Thoracic aorta (tissue), 2 donors: ENCODE measurements at places on chromosomes 7 and 10.

- H3K36me3 ChIP-seq = no peaks in the 10 kb centered on the region
- H3K4me3 ChIP-seq = no peak overlapping the region
- H3K27ac ChIP-seq = no peak overlapping the region
These were observed 22.7 kb upstream of the TCTN3 start for GRCh38 chr10:95716466-95716865.

DNA sequence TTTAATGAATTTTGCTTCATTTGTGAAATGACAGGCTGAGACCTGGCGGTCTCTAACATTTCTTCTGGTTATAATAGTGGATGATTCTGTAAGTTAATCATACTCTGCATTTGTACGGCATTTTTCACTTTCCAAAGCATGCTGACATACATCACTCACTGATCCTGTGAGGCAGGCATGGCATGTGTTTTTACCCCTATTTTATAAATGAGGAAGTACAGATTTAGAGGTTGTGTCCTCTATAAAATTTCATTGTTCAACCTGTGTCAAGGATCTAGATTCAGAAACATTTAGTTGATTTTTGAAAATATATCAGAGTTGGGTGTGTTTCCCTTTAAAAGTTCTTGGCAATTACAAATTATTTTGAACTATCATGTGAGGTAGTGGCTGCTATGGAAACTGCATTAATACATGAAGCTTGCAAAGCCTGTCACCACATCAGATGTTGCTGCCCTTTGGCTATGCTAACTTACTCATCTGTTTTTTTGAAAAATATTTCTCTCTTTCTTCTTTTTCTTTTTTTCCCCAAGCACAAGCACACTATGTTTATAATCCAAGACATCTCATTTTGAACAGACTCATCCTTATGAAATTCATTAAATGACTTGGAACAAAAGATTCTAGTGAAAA is 172.7 kb downstream of the GNAI1 start:
- peaks cover 19% of the 10 kb centered on the region for H3K4me1 ChIP-seq
- H3K36me3 ChIP-seq = no peaks in the 10 kb centered on the region
- H3K4me3 ChIP-seq = no peak overlapping the region
- H3K27ac ChIP-seq = no peak overlapping the region
- DNase-seq = no peak

- H3K4me3 ChIP-seq = no peak overlapping the region
- no peaks in the 10 kb centered on the region for H3K4me1 ChIP-seq
- DNase-seq = no peak
- no peak overlapping the region for H3K27ac ChIP-seq
- no peaks in the 10 kb centered on the region for H3K27me3 ChIP-seq
These were observed 458.6 kb downstream of the INHBA start for GRCh38 chr7:41244246-41244645.

GRCh38 chr10:117004227-117005025 is 561 bp downstream of the SHTN1 start:
- H3K27me3 ChIP-seq = no peaks in the 10 kb centered on the region
- no peak for DNase-seq
- H3K27ac ChIP-seq = peak overlapping the region; percentile 65
- H3K4me1 ChIP-seq = peaks cover 3% of the 10 kb centered on the region

DNA sequence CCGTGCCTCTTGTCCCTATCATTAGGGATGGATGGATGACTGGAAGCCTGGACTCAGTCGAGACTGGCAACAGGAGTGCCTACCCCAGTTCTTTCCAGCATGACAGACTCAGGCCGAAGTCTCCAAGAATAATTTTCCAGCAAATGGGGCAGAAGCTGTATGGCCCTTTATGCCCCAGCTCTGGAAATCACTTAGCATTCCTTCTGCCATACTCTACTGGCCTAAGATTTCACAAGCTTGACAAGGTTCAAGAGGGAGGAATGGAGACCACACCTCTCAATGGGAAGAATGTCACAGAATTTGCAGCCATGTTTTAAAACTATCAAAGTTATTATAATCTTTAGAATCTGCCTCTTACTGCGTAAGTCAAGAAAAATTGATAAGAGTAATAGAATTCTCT is 39.0 kb upstream of the RTKN2 start:
- H3K27ac ChIP-seq = no peak overlapping the region
- no peaks in the 10 kb centered on the region for H3K4me1 ChIP-seq
- no peak for DNase-seq
- H3K4me3 ChIP-seq = no peak overlapping the region
- no peaks in the 10 kb centered on the region for H3K36me3 ChIP-seq

DNA sequence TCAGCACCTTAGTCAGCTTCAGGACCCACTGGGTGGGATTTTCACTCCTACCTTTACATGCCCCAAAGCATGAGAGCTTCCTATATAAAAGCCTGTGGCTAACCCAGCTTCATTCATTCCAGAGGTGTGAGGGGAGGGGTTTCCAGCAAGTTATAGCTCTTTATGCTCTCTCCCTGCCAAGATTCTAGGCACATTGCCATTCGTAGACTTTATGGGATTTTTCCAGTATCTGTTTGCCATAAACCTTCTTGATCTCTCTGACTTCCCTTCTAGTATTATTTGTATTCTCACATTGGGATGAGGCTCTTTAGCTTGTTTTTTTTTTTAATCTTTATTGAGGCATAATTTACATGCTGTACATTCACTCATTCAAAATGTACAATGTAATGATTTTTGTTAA is 67.5 kb downstream of the POU6F2 start:
- H3K27ac ChIP-seq = no peak overlapping the region
- H3K4me3 ChIP-seq = no peak overlapping the region
- H3K27me3 ChIP-seq = no peaks in the 10 kb centered on the region
- no peaks in the 10 kb centered on the region for H3K36me3 ChIP-seq
- H3K4me1 ChIP-seq = no peaks in the 10 kb centered on the region

DNA sequence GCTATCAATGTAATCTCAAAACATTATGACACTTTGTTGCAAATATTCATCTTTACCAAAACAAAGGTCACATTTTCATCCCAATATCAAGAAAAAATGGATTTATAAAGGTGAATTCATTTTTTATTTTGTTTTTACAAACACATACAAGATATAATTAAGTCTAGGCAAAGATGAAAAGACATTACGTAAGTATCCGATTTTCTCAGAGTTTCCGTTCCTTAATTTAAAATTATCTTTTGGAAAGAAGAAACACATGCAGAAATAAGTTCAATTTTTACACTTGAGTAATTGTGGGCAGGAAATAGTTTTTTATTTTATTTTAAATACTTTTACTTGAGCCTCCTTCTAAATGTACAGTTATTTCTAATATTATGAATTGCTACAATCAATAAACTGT is 24.6 kb downstream of the RTKN2 start:
- peak overlapping the region; percentile 44 for H3K4me3 ChIP-seq
- H3K27ac ChIP-seq = peak overlapping the region; percentile 10
- H3K27me3 ChIP-seq = no peaks in the 10 kb centered on the region
- DNase-seq = no peak
- H3K36me3 ChIP-seq = no peaks in the 10 kb centered on the region

GRCh38 chr7:100166970-100167911 is 1.2 kb downstream of the GAL3ST4 start:
- H3K4me3 ChIP-seq = peak overlapping the region; percentile 84
- peak overlapping the region; percentile 19 for H3K27ac ChIP-seq
- no peaks in the 10 kb centered on the region for H3K36me3 ChIP-seq
- peaks cover 32% of the 10 kb centered on the region for H3K4me1 ChIP-seq

GRCh38 chr7:140390034-140390433 is 8.3 kb downstream of the SLC37A3 start:
- no peaks in the 10 kb centered on the region for H3K36me3 ChIP-seq
- H3K27me3 ChIP-seq = no peaks in the 10 kb centered on the region
- H3K4me3 ChIP-seq = no peak overlapping the region
- peaks cover 11% of the 10 kb centered on the region for H3K4me1 ChIP-seq
- no peak for DNase-seq

DNA sequence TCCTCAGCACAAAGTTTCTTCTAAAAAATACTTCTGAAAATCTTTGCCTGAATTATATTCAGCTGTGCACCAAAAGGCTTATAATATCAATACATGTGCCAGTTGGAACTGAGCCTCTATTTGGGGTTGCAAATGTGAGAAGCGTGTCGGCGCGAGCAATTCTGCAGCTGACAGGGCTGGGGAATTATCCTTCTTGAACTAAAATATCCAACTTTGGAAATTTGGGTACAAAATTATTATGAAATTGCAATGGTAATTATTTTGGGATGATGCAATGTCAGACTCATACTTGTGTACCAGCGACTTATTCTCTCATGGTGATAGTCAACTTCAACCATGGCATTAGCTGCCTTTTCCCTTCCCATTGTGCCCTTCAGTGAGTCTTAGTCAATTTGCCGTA is 507.0 kb upstream of the KLF6 start:
- H3K27me3 ChIP-seq = no peaks in the 10 kb centered on the region
- no peak for DNase-seq
- H3K27ac ChIP-seq = no peak overlapping the region
- no peaks in the 10 kb centered on the region for H3K4me1 ChIP-seq

- no peak overlapping the region for H3K4me3 ChIP-seq
- no peak overlapping the region for H3K27ac ChIP-seq
These were observed 4.5 kb upstream of the LRMDA start for GRCh38 chr10:75426880-75427279.

GRCh38 chr7:106568680-106569499 is 92.1 kb downstream of the CCDC71L start:
- no peaks in the 10 kb centered on the region for H3K27me3 ChIP-seq
- no peaks in the 10 kb centered on the region for H3K36me3 ChIP-seq
- no peak overlapping the region for H3K27ac ChIP-seq
- H3K4me3 ChIP-seq = no peak overlapping the region
- peaks cover 4% of the 10 kb centered on the region for H3K4me1 ChIP-seq
- no peak for DNase-seq

- no peak for DNase-seq
- no peaks in the 10 kb centered on the region for H3K36me3 ChIP-seq
- H3K4me1 ChIP-seq = peaks cover 8% of the 10 kb centered on the region
- no peak overlapping the region for H3K4me3 ChIP-seq
- H3K27ac ChIP-seq = no peak overlapping the region
These were observed 4.0 kb upstream of the PANK1 start for GRCh38 chr10:89649051-89649450.

DNA sequence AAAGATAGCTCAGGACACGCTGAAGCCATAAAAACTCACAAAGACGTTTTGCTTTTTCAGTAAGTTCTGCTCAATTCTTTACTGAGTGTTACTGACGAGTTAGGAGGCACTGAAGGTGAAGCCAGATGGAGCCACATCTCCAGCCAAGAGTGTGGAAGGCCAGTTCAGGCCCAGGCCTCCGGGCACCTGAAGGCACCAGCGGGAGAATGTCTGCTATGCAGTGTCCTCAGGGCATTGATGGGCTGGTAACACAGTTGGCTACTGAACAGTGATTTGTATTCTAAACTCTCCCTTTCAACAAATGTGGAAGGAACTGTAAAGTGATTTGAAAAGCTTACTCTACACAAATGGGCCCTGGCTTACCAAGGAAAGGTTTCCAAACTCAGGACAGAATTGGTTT is 64.8 kb upstream of the SVIL start:
- H3K36me3 ChIP-seq = no peaks in the 10 kb centered on the region
- no peaks in the 10 kb centered on the region for H3K27me3 ChIP-seq
- H3K4me1 ChIP-seq = peaks cover 23% of the 10 kb centered on the region

GRCh38 chr7:70210936-70211310 is 612.6 kb downstream of the AUTS2 start:
- H3K27ac ChIP-seq = no peak overlapping the region
- DNase-seq = no peak
- H3K4me3 ChIP-seq = no peak overlapping the region

- H3K27ac ChIP-seq = no peak overlapping the region
- peaks cover 39% of the 10 kb centered on the region for H3K4me1 ChIP-seq
- DNase-seq = no peak
These were observed 9.9 kb upstream of the SPAG6 start for GRCh38 chr10:22335173-22335933.

GRCh38 chr7:135183478-135183877 is 13.0 kb upstream of the CYREN start:
- no peak for DNase-seq
- peaks cover 48% of the 10 kb centered on the region for H3K36me3 ChIP-seq
- no peaks in the 10 kb centered on the region for H3K27me3 ChIP-seq
- H3K4me1 ChIP-seq = no peaks in the 10 kb centered on the region
- H3K27ac ChIP-seq = no peak overlapping the region

GRCh38 chr10:13890233-13891127 is 303.7 kb downstream of the PRPF18 start:
- peaks cover 11% of the 10 kb centered on the region for H3K4me1 ChIP-seq
- no peak for DNase-seq
- H3K27me3 ChIP-seq = no peaks in the 10 kb centered on the region
- peak overlapping the region; percentile 50 for H3K27ac ChIP-seq

DNA sequence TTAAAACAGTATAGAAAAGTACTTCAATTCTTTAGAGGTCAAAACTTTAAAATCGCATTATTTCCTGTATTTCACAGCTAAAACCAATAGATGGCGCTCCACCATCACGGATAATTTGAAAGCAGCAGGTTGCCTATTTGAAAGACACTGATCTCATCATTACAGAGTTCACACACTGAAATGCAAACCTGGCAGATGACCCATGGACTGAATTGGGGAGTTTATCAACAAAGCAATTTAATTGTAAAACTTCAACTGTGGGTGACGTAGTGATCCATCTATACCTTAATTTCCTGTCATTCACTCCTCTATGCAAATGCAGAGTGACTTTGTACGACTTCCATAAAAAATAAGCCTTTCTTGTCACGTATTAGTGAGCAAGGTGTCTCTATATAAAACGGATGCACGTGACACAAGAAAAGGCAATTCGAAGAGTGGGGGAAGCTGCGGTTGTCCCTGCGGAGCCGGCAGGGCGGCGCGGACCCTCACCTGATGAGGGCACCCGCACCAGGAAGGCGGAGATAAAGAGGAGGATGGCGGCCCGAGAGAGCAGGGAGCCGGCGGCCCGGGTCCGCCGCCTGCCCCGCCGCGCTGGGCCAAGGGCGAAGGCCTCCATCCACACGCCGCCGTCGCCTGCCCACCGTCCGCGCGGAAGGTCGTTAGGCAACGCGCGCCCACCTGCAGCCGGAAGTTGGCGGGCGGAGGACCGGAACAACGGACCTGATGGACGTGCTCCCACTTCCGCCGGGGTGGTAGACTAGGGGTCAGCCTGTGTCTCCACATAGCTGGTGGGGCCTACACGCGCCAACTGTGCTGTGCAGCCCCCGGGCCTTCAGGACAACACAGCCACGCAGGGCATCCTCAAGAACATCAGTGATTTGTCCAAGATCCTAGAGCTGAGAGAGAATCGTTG is at the start of gene ZPBP:
ZPBP (minus strand) TSS at position 668 of the 913 bp plus-strand sequence; CDS start at position 616, 52 bp downstream.
- peak within 1 kb of the TSS; percentile 58 for H3K4me3 ChIP-seq
- H3K27me3 ChIP-seq = no peaks in the 10 kb centered on the region
- H3K36me3 ChIP-seq = no peaks in the 10 kb centered on the region
- no peak within 1 kb of the TSS for H3K27ac ChIP-seq

DNA sequence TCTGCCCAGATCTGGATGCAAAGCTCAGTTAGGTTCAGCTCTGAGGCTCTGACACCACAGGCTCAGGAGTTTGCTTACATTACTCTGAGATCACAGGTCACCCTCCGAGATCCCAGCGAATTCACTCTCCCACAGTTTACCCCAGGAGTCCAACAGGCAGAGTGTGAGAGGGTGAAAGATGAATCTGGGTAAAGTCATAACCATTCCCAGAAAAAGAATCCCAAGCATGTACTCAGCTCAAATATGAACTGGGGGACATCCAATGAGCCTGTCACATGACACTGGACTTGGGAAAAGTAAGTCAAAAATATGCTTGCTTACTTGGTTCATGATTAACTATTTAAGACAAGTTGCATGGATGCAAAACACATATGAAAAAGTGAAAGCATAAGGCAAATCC is 110.3 kb upstream of the ARID5B start:
- peak overlapping the region; percentile 23 for H3K27ac ChIP-seq
- no peaks in the 10 kb centered on the region for H3K27me3 ChIP-seq
- H3K36me3 ChIP-seq = no peaks in the 10 kb centered on the region
- DNase-seq = no peak
- H3K4me1 ChIP-seq = peaks cover 45% of the 10 kb centered on the region

- H3K27me3 ChIP-seq = no peaks in the 10 kb centered on the region
- H3K27ac ChIP-seq = no peak overlapping the region
- H3K4me1 ChIP-seq = no peaks in the 10 kb centered on the region
- no peaks in the 10 kb centered on the region for H3K36me3 ChIP-seq
These were observed 98.7 kb downstream of the DNAH11 start for GRCh38 chr7:21641546-21641945.
